Inflammatory macrophage treated with lipopolysaccharide for 4 hours (primary cell): ENCODE measurements at places on chromosomes 7 and 10.
A peak's percentile ranks its signal among the peaks of the same experiment; 100 is the strongest.

DNA sequence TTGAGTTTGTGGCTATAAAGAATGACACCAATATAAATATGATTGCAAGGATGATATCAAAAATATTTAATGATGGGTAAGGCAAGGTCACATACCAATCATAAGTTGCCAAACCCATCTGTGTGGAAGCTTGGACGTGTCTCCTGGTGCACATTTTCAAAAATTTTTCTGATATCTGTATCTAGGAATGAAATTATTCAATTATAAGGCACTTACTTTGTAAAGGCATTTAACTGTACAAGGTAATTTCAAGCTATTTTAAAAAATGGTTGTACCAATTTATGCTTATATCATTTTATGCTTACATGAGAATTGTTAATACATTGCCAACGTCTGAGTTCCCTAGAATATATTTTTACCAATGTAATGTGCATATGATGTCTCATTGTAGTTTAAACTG lies 306.4 kb upstream of the CACNA2D1 start:
- DNase-seq = no peak

- DNase-seq = no peak
Observed at GRCh38 chr10:129741280-129741977, 222.6 kb downstream of the EBF3 start.

DNA sequence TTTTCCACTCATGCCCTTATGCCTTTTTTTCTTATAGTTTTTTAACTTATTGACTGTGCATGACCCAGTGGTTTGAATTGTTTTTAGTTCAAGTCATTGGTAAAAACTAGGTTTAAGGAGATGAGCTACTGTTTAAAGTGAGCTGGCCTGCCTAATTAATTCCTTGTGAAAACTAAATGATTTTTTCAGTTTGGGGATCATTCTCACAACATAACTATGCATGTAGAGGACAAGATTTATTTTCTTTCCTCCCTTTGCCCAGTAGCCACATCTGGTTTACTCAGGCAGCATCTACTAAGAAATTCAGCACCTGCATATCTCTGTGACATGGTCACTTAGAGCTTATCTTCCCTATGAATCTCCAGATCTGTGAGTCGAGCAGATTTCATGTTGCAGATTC lies 1.7 kb downstream of the ADO start:
- no peak for DNase-seq

- DNase-seq = peak; percentile 45
Observed at GRCh38 chr7:127383123-127383835, 9.2 kb downstream of the ZNF800 start.

- DNase-seq = peak; percentile 18
Observed at GRCh38 chr10:99172128-99172738, 63.4 kb downstream of the HPSE2 start.

GRCh38 chr7:139561-140243 lies 52.7 kb upstream of the FAM20C start:
- DNase-seq = no peak

- DNase-seq = no peak
Observed at GRCh38 chr10:133035952-133036351, 51.8 kb upstream of the ADGRA1 start.

GRCh38 chr7:47389923-47390630 lies 191.8 kb downstream of the TNS3 start:
- DNase-seq = no peak

DNA sequence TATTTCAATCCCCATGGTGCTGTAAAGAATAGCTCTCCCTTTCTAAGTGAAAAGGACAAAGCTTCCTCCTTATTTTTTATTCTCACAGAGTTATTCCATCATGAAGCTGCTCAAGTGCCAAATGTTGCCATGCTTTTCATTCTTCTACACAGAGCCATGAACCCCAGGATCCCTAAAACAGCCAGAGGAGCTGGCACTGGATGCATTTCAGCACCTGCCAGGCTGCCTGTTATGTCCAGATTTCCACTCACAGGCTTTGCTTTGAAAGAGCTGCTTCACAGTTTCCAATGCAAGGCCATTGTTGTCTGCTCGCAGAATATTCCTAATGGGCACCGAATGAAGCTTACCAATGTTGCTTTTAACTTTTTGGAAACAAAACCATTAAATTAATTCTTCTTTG lies 256.2 kb upstream of the NPSR1 start:
- DNase-seq = no peak

DNA sequence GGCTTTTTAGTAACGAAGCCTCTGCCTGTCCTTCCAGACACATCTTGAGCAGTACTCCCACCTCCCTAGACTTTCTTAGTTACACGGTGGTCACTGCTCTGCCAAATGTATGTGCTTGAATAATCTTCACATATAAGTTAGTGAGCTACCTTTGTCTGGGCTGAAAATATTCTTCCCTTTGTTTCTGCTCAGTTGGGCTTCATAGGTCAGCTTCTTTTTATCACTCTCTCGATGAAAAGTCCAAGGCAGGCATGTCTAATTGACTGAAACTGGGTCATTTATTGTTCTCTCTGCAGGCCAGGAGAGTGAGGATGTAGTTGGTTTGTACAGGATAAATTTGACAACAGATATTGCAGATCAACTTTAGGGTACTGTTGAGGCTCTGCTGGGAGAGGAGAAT lies 636.7 kb upstream of the IGFBP3 start:
- DNase-seq = no peak

GRCh38 chr10:50794490-50794889 lies 54.8 kb downstream of the ASAH2B start:
- no peak for DNase-seq

- DNase-seq = no peak
Observed at GRCh38 chr10:113491967-113492565, 60.8 kb upstream of the HABP2 start.

DNA sequence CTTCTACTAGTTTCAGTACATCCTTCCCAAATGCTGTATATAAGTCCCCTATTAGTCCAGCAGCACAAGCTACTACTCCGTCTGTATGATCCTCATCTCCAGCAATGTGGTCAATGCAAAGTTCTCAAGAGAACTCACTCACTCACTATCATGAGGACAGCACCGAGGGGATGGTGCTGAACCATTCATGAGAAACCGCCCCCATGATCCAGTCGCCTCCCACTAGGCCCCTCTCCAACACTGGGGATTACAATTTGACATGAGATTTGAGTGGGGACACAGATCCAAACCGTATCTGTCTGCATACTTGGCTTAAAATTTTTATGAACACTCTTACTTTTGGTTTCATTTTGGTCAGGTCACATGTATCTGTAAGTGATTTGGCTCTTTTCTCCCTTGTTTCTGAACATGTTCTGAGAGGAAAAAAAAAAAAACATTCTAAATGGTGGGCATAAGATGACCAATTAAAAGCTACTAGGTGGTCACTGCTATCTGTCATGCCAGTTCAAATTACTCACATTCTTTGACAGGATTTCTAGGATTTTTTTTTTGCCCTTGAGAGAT lies 60.1 kb downstream of the ZNF783 start:
- DNase-seq = no peak

DNA sequence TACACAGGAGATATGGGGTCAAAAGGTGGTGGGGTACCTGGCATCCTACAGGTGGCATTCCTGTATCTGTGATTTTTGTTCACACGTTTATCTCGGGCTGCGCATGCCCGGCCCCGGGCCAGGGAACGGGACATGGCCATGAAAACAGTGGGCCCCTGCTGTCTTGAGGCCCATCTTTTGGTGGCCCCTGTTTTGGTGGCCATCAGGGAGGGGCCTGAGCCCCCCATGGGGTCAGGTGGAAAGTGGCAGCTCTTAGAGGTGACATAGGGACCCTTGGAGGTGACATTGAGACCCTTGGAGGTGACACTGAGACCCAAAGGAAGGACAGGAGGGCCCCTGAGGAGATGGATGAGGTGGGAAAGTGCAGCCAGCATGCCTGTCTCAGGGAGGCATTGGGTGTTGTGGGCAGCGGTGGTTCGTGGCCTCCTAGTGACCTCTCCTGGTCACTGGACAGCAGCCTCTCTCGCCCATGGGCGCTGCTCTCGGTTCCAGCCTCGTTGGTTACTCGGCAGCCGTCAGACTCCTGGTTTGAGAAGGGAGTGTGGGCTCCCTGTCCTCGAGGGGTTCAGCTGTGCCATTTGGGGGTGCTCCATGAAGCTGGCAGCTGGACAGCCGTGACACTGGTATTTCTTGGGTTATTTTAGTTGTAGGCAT lies 39.9 kb downstream of the INPP5A start:
- peak; percentile 48 for DNase-seq

GRCh38 chr10:99457813-99458212 lies 27.4 kb upstream of the GOT1 start:
- DNase-seq = no peak
